ENCODE measurements at places on chromosomes 7 and 10. TPM values are rescaled to one million over a fixed set of nuclear protein-coding genes. Genes with fewer than 3 reads are reported as not detected.

DNA sequence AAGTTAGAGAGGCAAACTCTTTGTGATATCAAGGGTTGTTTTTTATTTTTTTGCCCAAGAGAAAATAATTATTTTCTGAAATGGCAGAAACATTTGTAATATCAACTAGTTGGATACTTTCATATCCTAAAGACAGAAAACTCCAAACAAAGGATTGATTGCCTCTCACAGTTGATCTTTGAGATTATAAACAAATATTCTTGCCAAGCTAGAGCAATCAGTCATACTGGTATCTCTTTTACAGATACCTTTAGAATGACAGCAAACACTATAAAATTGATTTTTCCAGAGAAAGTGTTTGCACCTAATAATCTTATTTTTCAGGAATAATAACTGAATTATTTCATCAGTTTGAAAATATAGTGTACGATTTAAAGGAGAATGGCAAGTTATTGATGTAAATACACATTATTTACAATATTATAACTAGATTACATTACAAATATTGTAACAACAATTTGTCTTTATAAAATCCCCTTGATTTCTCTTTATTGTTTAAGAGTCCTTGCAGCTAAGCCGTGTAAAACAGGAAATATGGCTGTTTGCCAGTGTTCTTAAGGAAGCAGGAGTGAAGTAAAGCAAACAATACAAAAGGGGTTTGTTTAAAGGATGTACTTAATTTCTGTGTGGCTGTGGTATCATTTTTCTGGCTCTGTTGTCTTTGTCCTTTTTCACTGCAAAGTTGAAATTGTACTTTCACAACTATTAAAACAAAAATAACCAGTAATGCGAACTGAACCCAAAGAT is 58.4 kb downstream of the MAPK8 start:
- DNase-seq = peak; percentile 50
- peak overlapping the region; percentile 36 for H3K27ac ChIP-seq
- no peak overlapping the region for H3K4me3 ChIP-seq
- H3K27me3 ChIP-seq = no peaks in the 10 kb centered on the region

LRRC27 gene
- 6.8 TPM for total RNA-seq

PTF1A gene
- total RNA-seq = not detected

AGR2 gene
- 1.9 TPM for total RNA-seq

GRM3 gene
- not detected for total RNA-seq
